ENCODE measurements at places on chromosomes 1 and 21. TPM values are rescaled to one million over a fixed set of nuclear protein-coding genes. Genes with fewer than 3 reads are reported as not detected.
A peak's percentile ranks its signal among the peaks of the same experiment; 100 is the strongest.

PAQR6 gene
- 1.5 TPM for polyA plus RNA-seq

MFAP2 gene
- polyA plus RNA-seq, result 20.3 TPM

DNA sequence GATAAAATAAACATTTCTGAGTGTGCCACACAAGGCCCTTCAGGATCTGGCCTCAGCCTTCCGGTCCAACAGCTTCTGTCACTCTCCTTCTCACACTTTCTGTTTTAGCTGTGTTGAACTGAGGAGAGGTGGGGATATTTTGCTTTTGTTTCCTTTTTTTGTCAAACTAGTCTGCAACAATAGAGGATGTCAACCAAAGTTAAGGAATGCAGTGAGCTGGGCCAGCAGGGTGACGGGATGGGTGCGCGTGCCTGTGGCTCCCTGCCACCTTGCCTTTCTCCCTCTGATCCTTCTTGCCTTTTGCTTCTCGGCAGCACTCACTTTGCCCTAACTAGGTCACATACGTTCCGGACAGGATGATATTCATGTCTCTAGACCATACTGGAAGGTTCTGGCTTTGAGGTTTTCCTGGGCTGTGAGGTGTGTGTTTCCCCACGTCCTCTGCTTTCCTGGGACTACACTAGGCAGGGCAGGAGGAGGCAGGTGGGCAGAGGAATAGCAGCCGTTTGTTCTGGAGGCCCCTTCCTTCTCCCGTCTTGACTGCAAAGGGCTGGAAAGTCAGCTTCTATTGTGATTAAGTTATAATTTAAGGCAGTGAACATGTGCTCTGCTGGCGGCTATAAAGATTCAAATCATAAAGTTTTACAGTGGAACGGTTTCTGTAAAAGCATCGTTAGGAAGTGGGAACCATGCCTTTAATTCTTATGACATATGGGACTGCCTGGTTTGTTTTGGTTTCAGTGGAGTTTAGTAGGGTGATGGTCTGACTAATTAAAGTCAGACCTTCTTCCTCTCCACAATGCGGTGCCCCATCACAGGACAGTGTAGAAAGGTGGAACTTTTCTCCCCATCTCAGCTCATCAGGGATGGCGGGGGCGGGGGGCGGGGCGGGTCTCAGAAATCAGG lies 67.8 kb downstream of the RNF220 start:
- no peak for DNase-seq

DNA sequence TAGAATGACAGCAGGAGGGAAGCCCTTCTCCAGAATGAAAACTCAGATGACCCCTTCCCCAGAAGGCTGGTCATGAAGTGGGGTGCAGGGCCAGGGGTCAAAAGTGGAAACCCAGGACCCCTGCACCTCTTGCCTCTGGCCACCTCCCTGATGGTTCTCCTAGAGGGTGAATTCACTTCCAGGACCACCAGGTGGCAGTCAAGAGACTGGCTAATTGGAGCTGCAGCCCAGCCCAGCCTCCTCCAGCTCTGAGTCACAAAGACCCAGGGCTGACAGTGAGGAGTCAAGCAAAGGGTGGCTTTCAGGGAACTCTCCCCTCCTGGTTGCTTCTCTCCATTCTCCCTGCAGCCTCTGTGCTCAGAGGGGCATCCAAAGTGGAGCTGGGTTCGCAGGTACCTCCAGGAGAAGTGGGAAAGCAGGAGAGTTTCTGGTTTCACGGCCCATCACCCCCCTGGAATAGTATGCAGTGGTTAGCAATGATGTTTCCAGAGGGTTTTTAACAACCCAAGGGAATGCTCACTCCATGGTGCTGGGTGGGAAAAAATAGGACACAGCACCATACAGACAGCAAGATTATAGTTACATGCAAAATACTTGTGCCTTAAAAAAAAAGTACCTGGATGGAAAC lies 6.1 kb upstream of the EPHB2 start:
- DNase-seq, result no peak

DNA sequence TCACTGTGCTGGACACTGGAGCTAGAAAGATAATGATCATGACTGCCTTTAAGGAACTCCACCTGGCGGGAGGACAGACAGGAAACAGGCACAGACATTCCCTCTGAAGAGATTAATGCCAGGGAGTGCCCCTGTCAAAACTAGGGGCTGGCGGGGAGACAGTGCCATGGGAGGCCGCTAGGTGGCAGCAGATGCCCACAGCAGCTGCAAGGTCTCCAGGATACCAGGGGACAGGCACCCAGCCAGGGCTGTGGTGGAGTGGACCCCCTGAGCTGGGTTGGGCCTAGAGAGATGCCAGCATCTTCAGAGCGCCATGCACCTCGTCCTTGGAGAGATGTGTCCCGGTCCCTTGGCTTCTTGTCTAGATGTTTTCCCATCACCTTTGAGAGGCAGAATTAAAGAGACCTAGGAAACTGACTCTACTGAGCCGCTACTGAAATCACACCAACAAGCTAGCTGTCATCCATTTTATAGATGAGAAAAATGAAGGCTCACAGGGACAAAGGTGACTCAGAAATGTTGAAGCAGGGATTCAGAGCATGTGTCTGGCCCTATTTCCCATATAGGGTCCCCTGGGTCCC lies 3.6 kb downstream of the REN start:
- peak; percentile 70 for DNase-seq

DNA sequence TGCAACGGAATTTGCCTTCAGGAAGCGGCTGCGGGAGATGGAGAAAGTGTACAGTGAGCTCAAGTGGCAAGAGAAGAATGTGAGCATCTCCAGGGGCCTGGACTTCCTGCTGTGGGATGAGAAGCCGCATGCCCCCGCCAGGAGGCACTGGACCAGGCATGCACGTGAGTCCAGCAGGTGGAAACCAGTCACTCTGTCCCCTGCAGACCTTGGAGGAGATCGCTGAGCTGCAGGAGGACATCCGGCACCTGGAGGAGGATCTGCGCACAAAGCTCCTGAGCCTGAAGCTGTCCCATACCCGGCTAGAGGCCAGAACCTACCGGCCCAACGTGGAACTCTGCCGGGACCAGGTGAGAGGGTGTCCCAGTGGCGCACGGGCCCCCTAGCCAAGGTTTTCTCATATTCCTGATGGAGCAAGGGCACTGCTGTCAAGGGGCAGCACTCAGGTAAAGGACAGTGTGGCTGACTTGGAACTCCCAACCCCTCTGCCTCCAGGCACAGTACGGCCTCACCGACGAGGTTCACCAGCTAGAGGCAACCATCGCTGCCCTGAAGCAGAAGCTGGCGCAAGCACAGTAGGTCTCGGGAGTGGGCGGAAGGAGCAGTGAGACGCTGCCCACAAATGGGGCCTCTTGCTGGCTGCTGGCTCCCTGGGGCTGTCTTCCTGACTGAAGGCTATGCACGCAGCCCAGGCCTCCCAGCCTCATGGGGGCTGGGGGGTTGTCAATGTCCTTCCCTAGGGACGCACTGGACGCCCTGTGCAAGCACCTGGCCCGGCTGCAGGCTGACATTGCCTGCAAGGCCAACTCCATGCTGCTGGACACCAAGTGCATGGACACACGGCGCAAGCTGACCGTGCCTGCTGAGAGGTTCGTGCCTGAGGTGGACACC lies 1.2 kb upstream of the ADPRS start:
- DNase-seq, result no peak

DNA sequence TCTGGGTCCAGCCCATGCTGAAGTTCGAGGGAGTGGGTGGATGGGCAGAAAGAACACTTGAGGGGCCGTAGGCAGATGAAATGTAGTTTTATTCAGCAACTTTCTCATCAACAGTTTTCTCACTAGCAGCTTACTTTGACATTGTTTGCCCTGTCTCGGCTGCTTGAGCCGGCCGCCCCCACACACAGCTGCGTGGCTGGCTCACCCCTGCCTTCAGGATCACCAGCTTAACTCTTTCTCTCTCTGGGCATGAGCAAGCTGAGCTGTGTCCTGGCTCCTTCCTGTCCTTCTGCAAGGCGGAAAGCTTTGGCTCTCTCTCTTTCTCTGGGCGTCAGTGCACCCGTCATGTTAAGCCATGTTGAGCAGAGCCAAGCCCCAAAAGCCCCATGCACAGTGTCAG lies 104.4 kb upstream of the GNG12 start:
- DNase-seq, result no peak

DNA sequence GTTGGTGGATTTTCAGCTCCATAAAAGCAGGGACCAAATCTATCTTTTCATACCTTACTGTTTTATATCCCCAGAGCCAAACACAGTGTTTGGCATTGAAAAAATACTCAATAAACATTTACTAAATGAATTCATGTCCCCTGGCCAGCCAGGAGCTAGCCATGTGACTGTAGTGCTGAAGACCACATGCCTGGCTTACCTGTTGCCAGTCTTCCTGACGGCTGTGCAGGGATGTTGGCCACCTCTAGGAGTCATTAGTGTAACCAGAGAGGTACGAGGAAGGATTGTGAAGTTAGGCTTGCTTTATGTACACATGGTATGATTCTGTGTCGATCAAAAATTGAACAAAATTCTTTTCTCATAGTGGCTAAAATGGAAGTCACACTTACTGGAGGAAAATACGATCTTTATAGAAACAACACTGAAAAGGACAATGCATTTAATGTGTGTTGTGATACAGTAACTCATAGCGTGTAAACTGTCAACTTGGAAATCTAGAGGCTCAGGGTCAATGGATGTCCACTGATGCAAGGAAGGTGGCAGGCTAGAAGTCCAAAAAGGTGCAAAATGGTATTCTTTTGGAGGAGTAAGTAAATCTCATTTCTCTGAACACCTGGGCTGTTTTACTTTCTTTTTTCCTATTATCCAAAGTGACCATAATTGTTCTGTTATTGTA lies 60.9 kb downstream of the FGGY start:
- no peak for DNase-seq

GRCh38 chr1:193069748-193070385 lies 10.5 kb downstream of the RO60 start:
- DNase-seq, result no peak

- DNase-seq, result no peak
Measured at GRCh38 chr1:178718520-178718919, 6.5 kb upstream of the RALGPS2 start.
